ENCODE measurements at places on chromosomes 2 and 18.

GRCh38 chr18:47418746-47419145, 167.3 kb upstream of the SKOR2 start:
- no peak for DNase-seq

GRCh38 chr2:235709124-235709813, 215.4 kb downstream of the AGAP1 start:
- DNase-seq = no peak

DNA sequence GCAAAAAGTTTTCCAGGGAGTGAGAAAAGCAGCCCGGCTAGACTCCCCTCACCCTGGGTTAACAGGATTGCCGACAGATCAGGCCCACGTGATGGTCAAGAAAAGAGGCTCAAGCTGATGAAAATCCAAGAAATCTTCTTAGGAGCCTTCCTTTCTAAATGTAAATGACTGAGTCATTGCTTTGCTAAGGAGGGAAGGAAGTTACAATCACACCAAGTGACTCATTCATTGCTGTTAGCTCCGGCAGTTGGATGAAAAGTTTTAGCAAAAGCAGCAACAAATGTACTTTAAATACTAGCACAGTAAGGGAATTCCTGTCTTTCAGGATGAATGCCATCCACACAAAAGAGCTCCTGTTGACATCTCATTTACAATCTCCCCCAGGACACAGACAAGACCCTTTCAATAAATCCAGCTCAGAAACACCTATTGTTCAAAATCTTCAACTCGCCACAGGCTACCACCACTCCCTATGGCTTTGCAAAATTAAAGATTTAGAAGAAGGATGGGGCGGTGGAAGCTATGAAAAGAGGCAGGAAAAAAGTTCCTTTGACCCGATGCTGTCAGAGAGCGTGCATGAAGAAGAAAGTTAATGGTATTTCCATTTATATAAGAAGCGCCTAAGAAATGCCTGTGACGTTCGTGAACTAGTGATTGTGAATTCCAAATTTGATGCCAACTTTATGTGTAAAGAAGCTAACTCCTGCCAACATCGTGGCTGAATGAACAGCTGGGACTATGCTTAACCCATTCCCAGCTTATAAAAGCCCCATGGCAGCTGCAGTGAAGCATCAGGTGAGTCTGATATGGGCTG, 153.7 kb downstream of the TGIF1 start:
- no peak for DNase-seq

- DNase-seq = no peak
Measured at GRCh38 chr18:9068346-9068745, 34.2 kb upstream of the NDUFV2 start.

- no peak for DNase-seq
Measured at GRCh38 chr2:69955029-69955428, 6.4 kb downstream of the ASPRV1 start.

DNA sequence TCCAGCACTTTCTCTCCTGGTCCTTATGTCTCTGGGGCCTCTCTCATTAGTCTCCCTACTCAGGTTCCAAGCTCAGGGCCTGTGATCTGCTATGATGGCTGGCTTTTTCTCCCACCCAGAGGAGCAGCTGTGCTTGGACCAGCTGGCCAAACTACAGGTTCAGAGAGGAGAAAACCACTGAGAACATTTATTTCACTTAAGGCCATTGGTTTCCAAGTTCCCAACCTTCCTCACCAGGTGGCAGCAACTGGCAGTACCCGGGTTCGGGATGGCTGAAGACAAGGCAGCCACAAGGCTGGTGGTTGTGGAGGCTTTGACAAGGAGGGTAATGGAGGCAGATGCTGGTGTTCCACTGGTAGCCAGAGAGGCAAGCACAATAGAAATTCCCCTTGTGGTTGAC, 29.9 kb upstream of the SELENOI start:
- DNase-seq = no peak

DNA sequence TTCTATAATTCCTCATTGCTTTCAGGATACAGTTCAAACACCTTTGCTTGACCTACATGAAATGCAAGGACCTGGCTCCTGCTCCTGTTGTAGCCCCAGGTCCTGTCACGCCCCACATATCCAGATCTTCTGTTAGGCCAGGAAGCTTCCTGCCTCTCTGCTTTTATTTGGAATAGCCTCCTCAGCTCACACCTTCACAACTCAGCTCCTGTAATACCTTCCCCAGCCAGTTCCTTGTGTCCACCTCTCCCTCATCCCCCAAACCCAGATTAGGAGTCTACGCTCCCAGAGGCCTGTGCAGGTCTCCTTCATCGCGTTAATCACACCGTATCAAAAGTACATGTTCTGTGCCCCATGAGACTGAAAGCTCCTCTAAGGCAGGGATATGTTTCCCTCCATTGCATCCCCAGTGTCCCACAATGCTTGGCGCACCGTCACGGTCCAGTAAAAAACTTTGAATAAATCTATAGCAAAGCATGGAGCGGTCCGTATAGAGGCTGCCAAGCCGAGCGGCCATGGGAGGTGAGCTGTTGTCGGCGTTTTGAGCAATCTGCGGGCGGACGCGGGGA, 371 bp downstream of the MDH1B start:
- DNase-seq = no peak

DNA sequence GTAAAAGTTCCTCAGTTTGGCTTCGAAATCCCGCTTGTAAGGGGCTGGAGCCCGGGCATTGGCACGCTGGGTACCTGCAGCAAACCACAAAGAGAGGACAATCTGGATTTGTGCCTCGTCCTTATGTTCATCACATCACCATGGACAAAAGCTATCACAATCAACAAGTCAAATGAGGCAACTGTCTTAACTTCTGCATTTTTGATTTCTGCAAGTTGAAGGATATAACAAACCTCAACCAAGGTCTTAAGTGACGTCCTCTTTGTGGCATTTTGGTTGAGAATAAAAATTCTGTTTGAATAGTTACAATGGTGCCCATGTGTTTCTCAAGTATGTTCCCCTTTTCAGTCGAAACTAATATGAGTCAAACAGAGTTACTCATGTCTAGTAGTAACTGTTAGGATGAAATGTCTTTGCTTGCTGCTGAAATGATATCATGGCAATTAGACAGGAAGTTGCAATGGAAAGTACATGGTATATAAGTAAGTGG, 70.8 kb upstream of the STK17B start:
- no peak for DNase-seq

GRCh38 chr2:236587861-236588815, 18.5 kb downstream of the ACKR3 start:
- no peak for DNase-seq

- DNase-seq = no peak
Measured at GRCh38 chr2:45498661-45499550, 112.2 kb downstream of the SRBD1 start.

DNA sequence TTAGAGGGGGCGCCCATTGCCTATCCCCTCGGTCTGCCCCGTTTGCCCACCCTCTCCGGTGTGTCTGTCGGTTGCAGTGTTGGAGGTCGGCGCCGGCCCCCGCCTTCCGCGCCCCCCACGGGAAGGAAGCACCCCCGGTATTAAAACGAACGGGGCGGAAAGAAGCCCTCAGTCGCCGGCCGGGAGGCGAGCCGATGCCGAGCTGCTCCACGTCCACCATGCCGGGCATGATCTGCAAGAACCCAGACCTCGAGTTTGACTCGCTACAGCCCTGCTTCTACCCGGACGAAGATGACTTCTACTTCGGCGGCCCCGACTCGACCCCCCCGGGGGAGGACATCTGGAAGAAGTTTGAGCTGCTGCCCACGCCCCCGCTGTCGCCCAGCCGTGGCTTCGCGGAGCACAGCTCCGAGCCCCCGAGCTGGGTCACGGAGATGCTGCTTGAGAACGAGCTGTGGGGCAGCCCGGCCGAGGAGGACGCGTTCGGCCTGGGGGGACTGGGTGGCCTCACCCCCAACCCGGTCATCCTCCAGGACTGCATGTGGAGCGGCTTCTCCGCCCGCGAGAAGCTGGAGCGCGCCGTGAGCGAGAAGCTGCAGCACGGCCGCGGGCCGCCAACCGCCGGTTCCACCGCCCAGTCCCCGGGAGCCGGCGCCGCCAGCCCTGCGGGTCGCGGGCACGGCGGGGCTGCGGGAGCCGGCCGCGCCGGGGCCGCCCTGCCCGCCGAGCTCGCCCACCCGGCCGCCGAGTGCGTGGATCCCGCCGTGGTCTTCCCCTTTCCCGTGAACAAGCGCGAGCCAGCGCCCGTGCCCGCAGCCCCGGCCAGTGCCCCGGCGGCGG, 1.7 kb downstream of the MYCN start:
- DNase-seq = no peak

GRCh38 chr18:55384551-55385275, 203.3 kb downstream of the TCF4 start:
- no peak for DNase-seq

- no peak for DNase-seq
Measured at GRCh38 chr2:4094743-4095142, 391.4 kb downstream of the DCDC2C start.

DNA sequence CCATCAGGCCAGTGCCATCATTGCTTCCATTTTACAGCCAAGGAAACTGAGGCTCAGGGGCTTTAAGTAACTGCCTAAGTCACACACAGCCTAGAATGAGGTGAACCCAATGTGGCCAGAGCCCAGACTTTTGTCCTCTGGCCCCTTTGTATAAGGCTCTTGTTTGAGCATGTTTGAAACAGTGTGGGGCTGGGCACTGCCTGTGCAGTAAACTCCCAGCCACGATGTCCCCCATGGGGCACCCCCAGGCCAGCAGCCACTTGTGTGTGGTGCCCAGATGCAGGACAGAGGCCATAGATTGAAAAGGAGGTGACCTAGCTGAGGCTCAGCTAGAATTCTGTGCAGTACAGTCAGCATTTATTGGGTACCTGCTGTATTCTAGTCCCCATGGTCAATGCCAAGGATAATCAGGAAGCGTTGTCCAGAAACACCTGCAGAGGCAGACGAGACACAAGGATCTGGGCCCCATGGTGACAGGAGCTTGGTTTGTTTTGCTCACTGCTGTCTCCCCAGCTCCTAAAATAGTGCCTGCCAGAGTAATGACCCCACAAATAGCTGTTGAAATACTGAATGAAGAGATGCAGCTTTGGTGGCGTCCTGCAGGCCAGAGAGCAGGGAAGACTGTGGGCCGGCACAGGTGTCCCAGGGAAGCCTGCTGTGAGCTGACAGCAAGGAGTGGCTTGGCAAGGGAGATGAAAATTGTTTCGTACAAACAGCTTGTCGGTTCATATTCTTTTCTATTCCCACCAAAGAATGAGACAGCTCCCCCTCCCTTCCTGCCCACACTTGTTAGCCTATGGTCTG, 160.7 kb downstream of the LDLRAD4 start:
- no peak for DNase-seq

GRCh38 chr2:170191166-170191866, 13.4 kb downstream of the MYO3B start:
- DNase-seq = no peak

- DNase-seq = no peak
Measured at GRCh38 chr2:209771474-209772289, at the start of gene UNC80. TSS of gene UNC80 (plus strand) at chr2:209771832. CDS start at chr2:209772073, 241 bp downstream.

- no peak for DNase-seq
Measured at GRCh38 chr2:151999053-151999452, 99.8 kb downstream of the CACNB4 start.

GRCh38 chr2:175187378-175187777, 5.9 kb upstream of the ATP5MC3 start:
- no peak for DNase-seq

DNA sequence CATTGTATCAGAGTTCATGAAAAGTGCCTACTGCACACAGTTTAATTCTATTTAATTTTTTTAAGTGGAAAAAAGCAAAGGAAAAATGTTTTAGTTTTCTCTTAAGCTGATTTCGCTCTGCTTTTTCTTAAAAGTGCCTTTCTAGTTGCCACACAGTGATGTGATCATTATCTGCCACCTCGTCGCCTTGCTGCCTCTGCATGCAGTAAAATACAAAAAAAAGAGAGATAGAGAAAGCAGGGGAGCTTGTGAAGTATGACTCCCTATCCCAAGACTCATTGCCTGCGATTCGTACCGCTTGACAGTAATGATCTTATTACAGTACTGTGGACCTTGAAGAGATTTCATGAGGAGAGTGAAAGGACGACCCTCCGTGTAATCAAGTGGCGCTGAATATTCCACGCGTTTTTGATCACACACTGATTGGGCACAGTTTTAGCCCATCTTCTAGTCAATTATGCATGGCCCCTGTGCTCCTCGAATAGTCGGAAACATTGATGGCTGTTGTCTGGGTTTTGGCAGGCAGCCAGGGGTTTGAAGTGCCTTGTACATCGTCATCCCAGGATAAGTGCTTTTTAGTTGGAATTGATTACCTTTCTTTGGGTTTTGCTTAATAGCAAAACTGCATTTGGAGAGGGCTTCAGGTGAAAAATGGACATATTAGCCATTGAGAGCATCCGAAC, 188.3 kb downstream of the GBX2 start:
- no peak for DNase-seq

DNA sequence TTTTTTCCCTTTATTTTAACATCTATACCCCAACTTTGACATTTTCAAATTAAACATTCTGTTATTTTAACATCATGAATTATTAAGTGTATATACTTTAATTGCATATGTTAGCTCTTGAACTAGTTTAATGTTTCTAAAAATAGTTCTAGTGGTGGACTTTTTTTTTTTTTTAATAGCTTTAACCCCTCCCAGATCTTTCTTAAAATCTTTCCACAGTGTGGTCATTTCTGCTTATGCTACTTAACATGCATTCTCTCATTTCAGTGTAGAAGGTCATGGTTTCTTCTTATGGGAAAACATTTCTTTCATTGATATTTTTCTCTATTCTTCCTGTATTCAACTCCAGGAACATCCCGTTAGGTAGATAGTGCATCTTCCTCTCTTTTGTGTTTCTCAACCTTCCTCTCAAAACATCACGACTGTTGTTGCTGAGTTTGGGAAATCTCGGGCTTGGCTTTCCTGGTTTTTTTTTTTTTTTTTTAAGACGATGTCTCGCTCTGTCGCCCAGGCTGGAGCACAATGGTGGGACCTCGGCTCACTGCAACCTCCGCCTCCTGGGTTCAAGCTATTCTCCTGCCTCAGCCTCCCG, 849 bp upstream of the TMEM18 start:
- DNase-seq = no peak

GRCh38 chr2:43448011-43448821, 147.6 kb downstream of the THADA start:
- DNase-seq = no peak

DNA sequence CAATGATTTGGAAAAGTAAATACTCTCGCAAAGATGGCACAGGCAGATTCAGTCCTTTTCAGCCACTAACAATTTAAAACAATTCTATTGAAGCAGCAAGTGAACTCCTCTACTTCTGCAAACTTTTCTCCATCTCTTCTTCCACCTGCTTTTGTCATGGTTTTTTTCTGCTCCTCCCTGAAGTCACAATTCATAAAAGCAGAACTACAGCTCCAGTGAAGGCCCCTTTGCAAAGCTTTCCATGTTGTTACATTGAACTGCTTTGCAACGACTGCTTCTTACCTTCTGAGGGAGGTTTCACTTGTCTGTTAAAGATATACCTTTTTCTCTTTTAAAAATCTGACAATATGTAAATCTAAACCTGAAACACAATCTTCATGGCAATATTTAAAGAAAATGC, 3.7 kb upstream of the SERTAD2 start:
- no peak for DNase-seq

GRCh38 chr18:74281011-74281979, 10.5 kb downstream of the CYB5A start:
- no peak for DNase-seq

DNA sequence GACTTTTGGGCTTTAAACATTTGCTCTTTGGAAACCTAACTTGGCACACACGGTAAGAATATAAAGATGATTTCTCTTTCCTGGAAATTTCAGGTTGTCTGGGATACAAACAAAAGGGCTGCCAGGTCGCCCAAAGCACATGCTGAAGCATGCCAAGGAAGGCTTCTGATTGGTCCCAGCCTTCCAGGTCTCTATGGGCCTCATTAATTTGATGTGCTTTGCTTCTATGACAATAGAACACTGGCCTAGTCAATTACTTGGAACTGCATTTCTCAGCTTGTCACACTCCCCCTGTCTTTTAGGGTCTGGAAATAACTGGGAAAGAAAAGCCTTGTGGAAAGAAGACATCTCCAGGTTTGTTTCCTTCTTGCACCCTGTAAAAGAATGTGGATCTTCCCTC, 228.9 kb downstream of the ADCYAP1 start:
- DNase-seq = no peak
